ENCODE measurements at places on chromosomes 7 and 10. TPM values are rescaled to one million over a fixed set of nuclear protein-coding genes. Genes with fewer than 3 reads are reported as not detected.

The BZW2 gene
- total RNA-seq, result 61.4 TPM

The HOXA9 gene
- 13.0 TPM for total RNA-seq

The ASNS gene
- 17.7 TPM for total RNA-seq

The BTBD16 gene
- not detected for total RNA-seq

The LRRD1 gene
- total RNA-seq, result 0.49 TPM

The FAM25C gene
- total RNA-seq, result not detected

The GNAT3 gene
- not detected for total RNA-seq

The SLC39A12 gene
- not detected for total RNA-seq

The HTR7 gene
- total RNA-seq, result 0.74 TPM

The GDF2 gene
- total RNA-seq, result not detected

The NPY gene
- total RNA-seq, result 169 TPM

The NAMPT gene
- total RNA-seq, result 400 TPM

The FGFR2 gene
- 54.0 TPM for total RNA-seq

The MALSU1 gene
- total RNA-seq, result 56.7 TPM

The SEMA3A gene
- total RNA-seq, result 3.4 TPM

- DNase-seq, result no peak
These were observed 130.4 kb downstream of the HIBADH start for GRCh38 chr7:27532314-27532713.

- DNase-seq, result no peak
These were observed 74.1 kb downstream of the GTF2IRD1 start for GRCh38 chr7:74527842-74528241.

DNA sequence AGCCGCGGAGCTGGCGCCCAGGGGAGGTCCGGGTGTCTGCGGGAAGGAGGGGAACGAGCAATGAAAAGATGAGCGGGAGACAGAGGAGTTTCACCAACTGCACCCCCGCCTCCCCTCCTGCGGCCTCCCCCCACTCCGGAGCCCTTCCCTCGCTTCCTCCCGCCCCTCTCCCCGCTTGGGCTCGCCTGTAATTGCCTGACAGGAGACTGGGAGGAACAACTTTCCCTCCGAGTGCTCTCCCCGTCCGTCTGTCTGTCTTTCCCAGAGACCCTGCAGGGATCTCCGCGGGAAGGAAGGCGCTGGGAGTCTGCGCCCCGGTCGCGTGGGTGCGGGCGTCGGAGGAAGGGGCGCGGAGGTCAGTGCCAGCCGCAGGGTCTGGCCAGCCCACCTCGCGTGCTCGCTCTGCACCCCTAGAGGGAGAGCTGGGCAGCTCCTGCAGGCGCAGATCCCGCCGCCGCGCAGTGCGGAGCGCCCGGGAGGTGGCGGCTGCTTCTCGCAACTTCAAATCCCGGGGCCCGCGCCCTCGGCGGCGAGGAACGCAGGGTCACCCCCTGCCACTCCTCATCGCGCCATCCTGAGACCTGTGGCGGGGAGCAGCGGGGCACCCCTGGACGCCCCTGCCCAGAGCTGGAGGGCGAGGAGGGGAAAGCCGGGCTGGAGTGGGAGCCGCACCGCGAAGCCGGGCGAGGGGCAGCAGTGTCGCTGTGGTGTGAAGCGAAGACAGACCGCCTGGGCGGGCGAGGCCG, 511 bp upstream of the NRP1 start:
- no peak for DNase-seq

DNA sequence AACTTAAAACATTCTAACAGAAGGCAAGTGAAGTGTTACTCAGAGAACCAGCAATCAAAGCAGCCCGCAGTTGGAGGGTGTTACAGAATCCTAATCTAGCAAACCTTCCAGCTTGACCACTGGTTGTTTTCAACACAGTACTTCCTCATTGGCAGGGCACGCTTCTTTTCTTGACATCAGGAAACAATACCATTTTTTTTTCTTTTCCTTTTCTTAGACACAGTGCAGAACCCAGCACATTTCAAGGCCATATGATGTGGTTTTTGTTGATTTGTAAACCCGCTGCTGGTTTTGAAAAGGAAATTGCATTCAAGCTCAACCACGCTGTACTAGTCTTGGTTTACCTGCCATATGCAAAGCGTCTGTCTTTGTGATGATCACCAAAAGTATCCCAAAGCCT, 33.4 kb downstream of the RHOBTB1 start:
- no peak for DNase-seq

- DNase-seq, result no peak
These were observed 64.4 kb downstream of the GRM3 start for GRCh38 chr7:86708031-86708680.

GRCh38 chr7:39605087-39605486, 18.3 kb upstream of the RALA start:
- no peak for DNase-seq

DNA sequence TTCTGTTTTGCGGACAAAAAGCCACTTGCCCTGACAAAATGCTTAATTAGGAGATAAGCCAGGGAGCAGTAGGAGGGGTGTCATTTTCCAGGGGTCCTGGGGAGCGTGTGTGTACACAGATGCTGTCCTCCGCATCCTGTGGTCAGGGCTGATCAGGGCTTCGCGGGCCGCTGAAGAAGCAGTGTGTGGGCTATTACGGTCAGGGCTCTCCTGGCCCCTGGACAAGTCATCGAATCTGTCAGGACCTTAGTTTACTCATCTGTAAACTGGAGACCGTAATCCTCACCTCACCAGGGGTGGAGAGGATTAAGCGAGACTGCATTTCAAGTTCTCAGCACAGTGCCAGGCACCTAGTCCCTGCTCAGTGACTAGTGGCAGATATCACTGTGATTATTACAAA, 26.0 kb upstream of the MXI1 start:
- DNase-seq, result peak; percentile 87

- DNase-seq, result no peak
These were observed 31.9 kb upstream of the OPTN start for GRCh38 chr10:13068071-13068470.

DNA sequence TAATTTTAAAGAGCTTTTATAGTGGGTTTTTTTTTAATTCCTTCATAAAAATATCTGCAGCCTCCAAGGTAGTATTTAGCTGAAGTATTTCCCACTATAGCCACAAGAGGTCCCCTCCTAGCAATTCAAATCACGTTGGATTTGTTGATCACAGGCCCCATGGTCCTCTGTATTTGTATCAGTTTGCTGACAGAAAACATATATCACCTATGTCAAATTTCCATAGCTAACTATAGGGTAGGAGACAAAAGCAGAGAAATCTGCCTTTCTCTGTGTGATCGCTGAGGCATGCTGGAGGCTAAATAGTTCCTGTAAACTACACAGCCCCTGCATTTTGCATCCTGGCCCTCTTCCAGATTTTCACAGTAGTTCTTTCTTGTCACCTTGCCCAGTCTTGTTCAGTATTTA, 1.7 kb upstream of the CTNNA3 start:
- no peak for DNase-seq

- DNase-seq, result no peak
These were observed 62.9 kb downstream of the ITGB8 start for GRCh38 chr7:20393616-20394015.

GRCh38 chr7:156612930-156613329, 27.6 kb upstream of the RNF32 start:
- no peak for DNase-seq

DNA sequence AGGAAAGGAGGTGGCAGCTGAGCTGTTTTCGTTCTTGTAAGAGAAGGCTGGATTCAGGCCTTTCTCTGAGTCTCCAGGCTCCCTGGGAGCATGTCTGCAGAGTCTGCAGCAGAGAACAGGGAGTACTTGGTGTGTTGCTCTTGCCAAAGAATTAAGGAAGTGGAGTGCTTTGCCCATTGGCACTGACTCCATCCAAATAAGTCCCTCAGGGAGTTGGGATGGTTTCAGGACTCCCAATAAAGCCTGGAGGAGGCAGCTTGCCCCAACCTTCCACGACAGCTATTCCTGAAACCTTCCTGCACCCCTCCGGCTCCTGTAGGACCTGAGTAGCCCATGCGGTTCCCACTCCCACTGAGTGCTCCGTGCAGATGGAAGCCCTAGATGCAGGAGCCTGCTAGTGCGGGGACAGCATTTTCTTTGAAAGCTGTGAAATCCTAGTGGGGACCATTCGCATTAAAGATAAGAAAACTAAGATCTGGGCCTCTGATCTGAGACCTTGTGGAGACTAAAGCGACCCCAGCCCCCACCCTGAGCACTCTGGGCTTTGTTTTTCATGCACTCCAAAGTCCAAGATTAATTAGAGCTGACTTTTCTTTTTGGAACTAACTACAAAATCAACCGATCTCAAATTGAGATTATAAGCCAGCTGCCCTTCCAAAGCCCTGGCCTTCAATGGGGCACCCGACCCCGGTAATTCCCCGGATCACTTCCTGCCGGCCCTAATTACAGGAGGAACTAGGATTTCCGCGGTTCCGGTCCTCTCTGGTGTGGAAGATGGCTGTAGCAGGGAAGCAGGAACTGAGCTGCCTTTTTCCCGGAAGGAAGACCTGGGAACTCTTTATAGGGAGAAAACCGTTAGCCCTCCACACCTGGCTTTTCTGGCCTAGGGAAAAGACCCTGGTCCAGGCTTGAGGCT, 110.2 kb downstream of the COL13A1 start:
- DNase-seq, result peak; percentile 91

DNA sequence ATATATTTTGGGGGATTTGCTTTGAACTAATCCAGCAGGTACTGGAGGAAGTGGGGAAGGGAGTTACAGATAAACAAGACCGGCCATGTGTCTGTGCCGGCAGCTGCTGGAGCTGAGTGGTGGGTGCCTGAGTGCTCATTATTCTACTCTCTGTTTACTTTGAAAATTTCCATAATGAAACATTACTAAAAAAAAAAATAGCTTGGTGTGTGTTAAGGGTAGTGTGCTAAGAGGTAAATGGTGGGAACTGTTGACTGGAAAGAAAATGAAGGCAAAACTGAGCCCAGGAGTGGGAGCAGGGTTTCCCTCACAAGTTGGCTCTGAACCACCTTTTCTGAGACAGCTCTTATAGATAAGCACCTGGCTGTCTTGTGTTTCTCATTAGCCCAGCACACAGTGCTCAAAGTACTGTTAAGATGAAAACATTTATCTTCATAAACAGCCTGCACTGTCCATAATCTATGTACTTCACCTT, 50.6 kb downstream of the PARD3 start:
- no peak for DNase-seq

DNA sequence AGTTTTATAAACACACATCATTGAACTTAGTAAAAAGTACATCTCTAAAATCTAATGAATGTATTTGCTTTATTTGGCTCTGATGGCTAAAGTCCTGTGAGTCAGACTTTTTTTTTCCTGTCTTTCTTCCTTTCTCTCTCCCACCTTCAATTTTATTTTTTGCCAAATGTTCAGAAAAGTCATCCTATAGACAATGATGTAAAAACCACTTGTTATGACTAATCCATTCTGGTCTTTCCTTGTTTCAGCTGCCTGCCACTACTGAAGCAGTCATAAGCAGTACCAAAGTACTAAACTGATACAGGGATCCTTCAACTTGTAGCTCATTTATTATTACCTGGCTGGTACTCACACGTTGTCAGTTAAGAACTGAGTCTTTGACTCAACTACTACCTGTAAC, 23.9 kb downstream of the HECTD2 start:
- DNase-seq, result no peak

GRCh38 chr10:129755158-129755591, 208.9 kb downstream of the EBF3 start:
- peak; percentile 70 for DNase-seq

DNA sequence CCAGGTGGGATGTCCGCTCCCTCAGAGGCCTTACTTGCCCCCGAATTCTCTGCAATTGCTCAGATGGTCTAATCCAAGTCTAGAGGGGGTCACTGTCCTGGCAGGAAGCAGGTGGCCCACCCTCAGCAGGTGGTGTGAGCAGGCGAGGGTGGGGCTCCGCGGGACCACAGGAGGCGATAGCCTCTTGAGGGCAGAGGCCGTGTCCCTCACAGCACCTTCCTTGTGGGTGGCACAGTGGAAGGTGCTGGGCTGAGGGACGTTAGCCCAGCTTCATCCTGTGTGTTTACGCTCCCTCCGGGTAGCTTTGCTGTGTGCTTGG, 38.3 kb upstream of the INPP5A start:
- DNase-seq, result no peak
